ENCODE measurements at places on chromosomes 1 and 21.
A peak's percentile ranks its signal among the peaks of the same experiment; 100 is the strongest.

- ATAC-seq, result no peak
Measured at GRCh38 chr1:119879510-119880434, 16.5 kb downstream of the ADAM30 start.

- no peak for ATAC-seq
Measured at GRCh38 chr1:186409091-186409490, 33.5 kb downstream of the ODR4 start.

- ATAC-seq, result no peak
Measured at GRCh38 chr1:109997867-109998229, 13.3 kb downstream of the AHCYL1 start.

GRCh38 chr21:42423197-42423675 lies 19.5 kb downstream of the UBASH3A start:
- ATAC-seq, result peak; percentile 70

DNA sequence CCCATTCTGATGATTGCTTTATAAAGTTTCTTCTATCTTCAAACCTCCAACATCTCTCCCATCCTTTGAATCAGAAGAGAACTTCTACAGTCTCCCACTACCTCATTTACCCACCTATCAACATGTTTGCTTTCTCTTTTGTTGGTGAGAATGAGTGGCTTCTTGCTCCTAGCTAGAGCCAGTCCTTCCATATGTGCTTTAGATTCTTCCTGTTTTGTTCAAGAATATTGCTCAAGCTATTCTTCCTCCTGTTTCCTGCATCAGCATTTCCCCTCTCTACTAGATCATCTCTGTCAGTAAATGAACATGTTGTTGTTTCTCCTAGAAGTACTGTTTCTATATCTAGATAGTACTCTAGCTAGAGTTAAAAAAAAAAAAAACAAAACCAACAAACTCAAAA lies 6.3 kb downstream of the ATF6 start:
- no peak for ATAC-seq

GRCh38 chr21:36750576-36750959 lies 51.7 kb downstream of the SIM2 start:
- ATAC-seq, result no peak

- no peak for ATAC-seq
Measured at GRCh38 chr1:240843798-240844197, 231.8 kb upstream of the GREM2 start.

GRCh38 chr1:70319750-70320149 lies 34.8 kb downstream of the ANKRD13C start:
- no peak for ATAC-seq

DNA sequence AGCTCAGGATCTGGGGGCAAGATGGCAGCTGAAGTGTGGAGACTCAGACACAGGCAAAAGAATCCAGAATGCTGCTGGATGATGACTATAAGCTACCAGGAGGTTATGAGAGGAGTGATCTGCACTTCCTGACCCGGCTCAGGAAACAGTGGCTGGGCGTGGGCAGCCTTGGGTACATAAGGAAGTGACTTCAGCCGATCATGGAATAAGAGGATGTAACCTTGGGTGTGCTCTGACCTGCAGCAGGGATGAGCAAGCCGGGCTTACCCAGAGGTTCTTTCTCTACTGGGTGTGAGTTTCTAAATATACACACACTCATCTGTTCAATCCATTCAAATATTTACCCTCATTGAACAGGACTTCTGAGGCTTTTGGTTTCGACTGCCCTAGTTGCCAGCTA lies 62.7 kb downstream of the CD34 start:
- peak; percentile 85 for ATAC-seq

- no peak for ATAC-seq
Measured at GRCh38 chr1:66527686-66528085, 6.3 kb upstream of the SGIP1 start.

DNA sequence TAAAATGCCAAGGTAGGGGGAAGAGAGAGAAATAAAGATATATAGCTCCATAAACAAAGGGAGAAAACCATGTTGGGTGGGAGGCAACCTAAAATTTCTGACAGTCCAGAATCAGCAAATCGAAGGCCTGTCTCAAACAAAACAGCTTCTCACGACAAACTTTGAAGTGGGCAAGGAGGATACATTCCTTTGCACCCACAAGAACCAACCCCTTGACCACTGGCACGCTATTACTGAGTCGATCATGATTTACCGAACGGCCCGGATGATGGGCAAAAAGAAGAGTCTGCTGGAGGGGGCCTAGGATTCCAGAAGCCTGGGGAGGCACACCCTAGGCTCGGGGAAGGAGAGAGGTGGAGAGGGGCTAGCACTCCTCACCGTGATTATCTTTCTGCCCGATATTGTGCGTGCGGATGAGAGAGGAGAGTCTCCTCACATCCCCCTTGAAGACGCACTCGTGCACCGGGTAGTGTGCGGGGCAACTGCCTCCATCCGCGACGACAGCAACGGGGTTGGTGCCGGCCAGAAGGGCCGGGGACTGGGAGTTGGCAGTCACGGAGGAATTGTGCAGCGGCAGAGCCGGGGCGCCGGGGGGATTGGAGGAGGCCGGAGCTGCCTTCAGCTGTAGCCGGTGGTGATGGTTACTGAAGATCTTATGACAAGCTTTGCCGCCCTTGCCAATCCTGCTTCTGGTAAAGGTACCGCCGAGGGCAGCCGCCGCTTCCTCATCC lies 756 bp downstream of the ANKRD13C start:
- ATAC-seq, result peak; percentile 14

- ATAC-seq, result no peak
Measured at GRCh38 chr1:1881727-1882126, 9.2 kb downstream of the GNB1 start.

- peak; percentile 79 for ATAC-seq
Measured at GRCh38 chr1:160781914-160782689, 13.9 kb upstream of the LY9 start.

GRCh38 chr21:35491114-35491513 lies 442.0 kb upstream of the RUNX1 start:
- ATAC-seq, result no peak

- no peak for ATAC-seq
Measured at GRCh38 chr1:247104965-247105364, 809 bp upstream of the ZNF669 start.

All from activated CD4-positive, CD25-positive, alpha-beta regulatory T cell treated with anti-CD3 and anti-CD28 coated beads, Interleukin-2, amount 50 U/mL, for 24 hours (primary cell).